ENCODE measurements at places on chromosomes 11 and 22.
A peak's percentile ranks its signal among the peaks of the same experiment; 100 is the strongest.

GRCh38 chr22:20571531-20572007 lies 64.2 kb downstream of the MED15 start:
- no peak for DNase-seq

DNA sequence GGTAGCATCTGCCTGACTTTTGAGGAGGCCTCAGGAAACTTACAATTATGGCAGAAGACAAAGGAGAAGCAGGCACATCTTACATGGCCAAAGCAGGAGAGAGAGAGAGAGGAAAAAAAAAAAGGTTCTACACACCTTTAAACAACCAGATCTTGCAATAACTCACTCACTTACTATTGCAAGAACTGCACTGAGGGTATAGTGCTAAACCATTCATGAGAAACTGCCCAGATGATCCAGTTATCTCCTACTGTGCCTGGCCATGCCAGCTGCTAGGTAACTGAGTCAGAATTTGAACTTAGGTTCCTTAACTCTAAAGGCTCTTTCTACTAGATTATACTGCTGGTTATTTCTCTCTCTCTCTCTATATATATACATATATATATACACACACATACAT lies 7.3 kb downstream of the HORMAD2 start:
- no peak for DNase-seq

DNA sequence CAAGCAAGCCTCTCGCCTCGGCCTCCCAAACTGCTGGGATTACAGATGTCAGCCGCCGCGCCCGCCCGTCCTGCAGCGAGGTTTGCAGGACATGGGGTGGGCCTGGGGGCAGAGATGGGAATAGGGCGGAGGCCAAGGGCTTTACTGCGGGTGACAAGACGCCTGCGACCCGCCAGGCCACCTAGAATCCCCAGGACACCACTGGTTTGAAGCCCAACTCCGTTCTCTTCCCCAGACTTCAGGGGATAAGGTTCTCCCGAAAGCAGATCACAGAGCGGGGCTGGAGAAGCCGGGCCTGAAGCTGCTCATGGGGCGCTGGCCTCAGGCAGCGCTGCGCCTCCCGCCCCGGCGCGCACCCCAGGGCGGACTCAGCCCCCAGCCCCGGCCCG lies 354 bp downstream of the POLR2L start:
- DNase-seq = no peak

GRCh38 chr11:10942620-10943019 lies 84.8 kb upstream of the ZBED5 start:
- DNase-seq = no peak

DNA sequence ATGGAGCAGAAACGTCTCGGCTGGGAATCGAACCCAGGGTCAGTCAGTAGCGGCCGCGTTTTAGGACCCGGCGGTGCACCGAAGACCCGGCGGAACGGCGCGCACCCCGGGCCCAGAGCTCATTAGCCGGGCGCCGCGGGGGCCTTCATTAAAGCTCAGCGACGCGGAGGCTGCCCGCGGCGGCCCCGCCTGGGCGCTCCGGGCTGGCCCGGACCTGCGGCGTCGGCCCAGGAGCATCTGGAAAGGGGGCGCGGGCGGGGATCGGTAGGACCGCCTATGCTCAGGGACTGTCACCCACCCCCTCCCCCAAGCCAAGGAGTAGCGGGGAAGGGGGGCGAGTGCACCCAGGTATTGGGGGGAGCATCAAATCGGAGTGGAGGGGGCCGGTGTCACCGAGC lies 52.2 kb downstream of the CYTH4 start:
- no peak for DNase-seq

- DNase-seq = no peak
These were observed 123.8 kb downstream of the ZNF280B start for GRCh38 chr22:22384668-22385244.

- peak; percentile 9 for DNase-seq
These were observed 1.1 kb downstream of the KCNQ1 start for GRCh38 chr11:2445746-2446551.

DNA sequence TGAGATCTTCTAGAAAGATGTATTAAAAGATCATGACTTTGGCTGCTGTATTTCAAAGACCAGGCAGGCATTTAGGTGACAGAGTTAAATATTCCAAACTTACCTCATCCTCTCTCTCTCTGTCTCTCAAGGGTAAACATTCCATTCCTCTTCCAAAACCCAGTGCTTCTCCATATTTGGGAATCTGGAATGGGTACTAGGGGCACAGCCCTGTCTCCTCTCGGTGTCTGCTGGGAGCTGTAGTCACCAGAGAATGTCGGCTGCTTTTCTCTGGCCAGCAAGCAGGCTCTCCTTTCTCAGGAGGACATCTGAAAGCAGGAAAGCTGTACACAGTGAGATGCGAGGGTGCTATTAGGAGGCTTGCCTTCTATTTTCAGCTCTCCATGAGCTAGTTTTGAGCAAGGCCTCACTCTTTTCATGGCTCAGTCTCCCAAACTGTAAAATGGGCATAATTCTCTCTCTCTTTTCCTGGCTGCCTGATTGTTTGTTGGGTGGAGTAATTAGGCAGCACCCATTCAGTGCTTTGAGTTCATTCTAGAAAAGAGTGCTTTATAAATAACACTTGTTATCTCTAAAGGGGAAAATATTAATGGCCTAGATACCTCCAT lies 9.3 kb upstream of the PEX26 start:
- DNase-seq = no peak

DNA sequence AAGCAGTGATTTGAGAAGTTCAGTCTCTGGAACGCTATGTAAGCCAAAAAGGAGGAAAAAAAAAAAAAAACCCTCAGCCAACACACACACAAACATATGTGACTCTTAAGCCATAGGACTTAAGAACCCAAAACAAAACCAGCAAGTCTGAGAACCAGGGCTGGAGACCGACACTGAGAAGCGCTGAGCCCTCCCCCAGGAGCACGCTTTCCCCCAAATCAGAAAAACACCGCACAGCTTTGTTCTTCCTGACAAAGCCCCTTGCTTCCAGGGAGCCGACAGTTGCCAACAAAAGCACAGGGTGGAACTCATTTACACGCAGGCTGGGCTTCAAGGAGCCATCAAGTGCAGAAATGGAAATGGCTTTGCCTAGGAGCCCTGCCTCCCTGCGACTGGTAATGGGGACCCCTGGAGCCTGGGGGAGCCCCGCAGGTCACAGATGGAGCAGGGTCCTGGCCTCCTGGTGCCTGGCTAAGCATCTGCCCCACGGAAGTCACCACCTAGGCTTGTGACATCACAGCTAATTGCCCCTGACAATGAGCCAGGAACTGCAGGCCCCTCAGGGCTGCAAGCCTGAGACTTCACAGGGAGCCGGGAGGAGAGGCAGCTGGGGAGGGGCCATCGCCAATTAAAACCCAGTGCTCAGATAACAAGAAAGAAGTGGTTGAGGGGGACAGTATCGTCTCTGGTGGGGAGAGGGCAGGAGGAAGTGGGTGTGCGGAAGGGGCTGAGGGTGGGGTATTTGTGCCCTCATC lies 66.9 kb downstream of the NFAM1 start:
- no peak for DNase-seq

GRCh38 chr11:88174709-88175568 lies at the start of gene RAB38:
TSS of gene RAB38 (minus strand) at chr11:88175443. CDS start at chr11:88175384, 59 bp downstream.
- peak; percentile 27 for DNase-seq

DNA sequence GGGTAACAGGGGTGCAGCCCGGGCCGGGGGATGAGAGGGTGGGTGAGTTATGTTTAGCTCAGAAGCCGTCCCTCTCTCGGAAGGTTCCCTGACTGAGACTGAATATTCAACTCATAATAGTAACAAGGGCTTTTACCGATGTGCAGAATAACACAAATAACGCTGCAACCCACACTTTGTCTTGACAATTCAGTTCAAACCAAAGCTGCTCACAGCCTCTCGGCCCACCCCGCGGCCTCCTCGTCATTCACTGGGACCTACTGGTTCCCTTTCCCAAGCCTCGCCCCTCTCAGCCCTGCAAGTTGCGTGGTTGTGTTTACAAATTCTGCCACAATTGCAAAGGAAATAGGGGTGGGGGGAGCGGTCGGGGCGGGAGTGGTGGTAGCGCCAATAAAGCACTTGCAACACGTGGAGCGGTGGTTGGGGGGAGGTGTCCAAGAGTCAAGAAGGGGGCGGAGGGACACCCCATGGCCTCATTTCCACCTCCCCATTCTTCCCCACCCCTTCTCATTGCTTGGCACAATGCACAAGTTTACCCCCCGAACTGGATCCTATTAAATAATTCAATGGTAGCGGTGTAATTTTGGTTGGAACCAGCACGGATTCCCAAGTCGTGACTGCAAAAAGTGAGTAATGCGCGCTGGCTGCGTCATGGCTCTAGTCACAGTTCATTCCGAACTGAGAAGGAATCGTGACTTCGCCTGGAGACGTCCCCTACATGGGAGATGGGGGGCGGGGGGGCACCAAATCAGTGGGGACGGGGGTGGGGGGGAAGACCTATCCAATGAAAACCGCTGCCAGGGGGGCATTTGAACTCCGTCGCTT lies 102.0 kb upstream of the HSD17B12 start:
- DNase-seq = no peak

- no peak for DNase-seq
These were observed 9.9 kb upstream of the MYEOV start for GRCh38 chr11:69284081-69284511.

DNA sequence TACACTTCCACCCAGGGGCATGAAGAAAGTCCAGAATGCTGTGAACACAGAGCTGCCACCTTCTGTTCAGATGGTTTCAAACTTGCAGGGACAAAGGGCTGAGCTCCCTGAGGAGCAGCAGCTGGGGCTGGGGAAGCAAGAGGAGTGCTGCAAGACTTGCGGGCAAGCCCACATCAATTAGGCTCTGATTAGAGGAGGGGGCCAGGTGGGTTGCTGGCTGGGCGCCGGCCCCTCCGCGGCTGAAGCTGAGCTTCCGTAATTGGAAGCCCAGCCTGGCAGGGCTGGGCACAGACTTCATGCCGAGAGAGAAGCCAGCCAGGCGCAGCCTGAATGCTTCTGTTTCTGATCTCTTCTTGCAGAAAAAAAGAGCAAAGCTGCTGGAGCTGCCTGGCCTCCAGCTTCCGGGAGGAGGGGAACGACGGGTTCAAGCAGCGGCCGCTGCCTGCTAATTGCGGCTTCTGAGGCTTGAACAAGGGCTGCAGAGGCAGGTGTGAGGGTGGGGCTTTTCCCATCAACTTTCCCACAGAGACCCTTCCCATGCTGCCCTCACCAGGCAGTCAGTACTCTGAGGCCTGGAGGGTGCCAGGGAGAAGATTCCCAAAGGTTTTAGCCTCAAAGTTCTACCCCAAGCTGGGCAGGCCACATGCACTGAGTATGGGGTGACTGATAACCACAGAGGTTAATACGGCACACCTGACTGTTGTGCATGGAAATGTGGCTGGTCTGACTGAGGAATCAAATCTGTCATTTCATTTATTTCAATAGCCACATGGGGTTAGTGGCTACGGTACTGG lies 91.1 kb upstream of the LMO1 start:
- no peak for DNase-seq

DNA sequence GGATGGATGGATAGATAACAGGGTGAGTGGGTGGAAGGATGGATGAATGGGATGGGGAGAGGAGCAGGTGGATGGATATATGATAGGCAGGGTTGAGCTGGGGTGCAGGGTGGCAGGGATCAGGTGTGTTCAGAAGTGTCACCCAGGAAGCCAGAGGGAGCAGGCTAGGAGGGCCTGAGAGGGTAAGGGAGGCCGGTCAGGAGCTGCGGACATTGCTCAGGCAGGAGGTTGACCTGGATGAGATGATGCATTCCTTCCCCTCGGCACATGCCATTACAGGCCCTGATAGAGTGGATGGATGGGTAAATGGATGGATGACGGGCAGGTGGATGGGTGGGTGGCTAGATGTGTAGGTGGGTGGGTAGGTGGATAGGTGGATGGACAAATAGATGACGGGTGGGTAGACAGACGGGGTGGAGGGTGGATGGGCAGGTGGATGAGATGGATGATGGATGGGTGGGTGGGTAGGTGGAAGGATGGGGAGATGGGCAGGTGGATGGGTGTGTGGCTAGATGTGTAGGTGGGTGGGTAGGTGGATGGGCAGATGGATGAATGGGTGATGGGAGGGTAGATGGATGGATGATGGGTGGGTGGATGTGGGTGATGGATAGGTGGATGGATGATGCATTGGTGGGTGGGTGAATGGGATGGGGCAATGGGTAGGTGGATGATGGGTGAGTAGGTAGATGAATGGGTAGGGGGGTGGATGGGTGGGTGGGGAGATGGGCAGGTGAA lies 8.0 kb downstream of the DHCR7 start:
- no peak for DNase-seq

GRCh38 chr11:12182302-12182675 lies 71.9 kb downstream of the MICAL2 start:
- no peak for DNase-seq

DNA sequence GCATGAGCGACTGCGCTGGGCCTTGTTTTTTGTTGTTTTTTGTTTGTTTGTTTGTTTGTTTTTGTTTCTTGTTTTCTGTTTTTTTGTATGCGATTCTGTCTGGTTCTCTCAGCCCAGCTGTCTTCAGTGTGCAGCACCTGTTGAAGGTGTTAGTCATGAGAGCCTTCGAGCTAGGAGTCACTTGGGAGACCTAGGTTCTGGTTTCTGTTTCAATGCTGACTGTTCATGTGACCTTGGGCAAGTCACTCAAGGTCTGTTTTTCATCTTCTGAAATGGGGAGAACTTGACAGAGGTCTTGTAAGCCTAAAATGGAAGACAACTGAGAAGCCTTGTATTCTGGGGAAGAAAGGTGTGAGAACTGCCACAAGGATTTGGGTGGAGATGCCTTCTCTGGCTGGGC lies 1.8 kb downstream of the DCPS start:
- no peak for DNase-seq

DNA sequence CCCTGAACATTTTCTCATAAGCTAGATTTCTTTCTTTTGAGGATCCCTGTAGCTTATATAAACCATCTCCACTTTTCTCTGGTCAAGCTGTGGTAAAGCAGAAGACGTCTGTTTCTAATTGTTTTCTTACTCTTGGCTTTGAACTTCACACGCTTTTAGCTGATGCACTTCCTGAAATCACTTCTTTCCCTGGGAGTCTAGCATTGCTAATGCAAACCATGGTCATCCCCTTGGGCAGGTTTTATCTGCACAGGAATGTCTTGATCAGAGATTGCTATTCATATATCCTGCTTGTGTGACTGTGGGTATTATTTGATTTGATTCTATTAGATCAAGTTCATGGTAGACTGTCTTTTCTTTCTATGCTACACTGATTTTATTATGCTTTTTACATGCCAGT lies 199.2 kb upstream of the POU2AF2 start:
- no peak for DNase-seq

DNA sequence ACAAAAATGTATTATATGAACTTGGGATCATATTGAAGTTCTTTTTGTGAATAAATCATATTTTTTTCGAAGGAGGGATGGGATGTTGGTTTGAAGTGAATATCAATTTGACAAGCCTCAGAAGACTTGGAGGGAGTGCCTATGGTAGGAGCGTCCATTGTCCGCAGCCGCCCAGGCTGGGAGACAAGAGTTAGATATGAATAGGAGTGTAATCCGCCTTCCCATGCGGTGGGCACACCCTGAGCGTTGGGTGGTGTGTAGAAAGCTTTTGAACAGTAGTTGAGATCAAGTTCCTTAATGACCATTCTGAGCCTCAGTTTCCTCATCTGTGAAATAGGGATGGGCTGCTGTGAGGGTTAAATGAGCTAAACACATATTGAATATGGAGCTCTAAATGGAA lies 7.0 kb downstream of the CD82 start:
- no peak for DNase-seq

GRCh38 chr11:27973851-27974536 lies 134.0 kb downstream of the KIF18A start:
- DNase-seq = no peak

GRCh38 chr11:112229746-112230433 lies 3.7 kb downstream of the PTS start:
- no peak for DNase-seq

- DNase-seq = no peak
These were observed 10.4 kb upstream of the FXYD2 start for GRCh38 chr11:117834838-117835443.
